CD4-positive, alpha-beta T cell treated with Interleukin-6 for 4 hours (primary cell): ENCODE measurements at places on chromosomes 4 and X.
A peak's percentile ranks its signal among the peaks of the same experiment; 100 is the strongest.

DNA sequence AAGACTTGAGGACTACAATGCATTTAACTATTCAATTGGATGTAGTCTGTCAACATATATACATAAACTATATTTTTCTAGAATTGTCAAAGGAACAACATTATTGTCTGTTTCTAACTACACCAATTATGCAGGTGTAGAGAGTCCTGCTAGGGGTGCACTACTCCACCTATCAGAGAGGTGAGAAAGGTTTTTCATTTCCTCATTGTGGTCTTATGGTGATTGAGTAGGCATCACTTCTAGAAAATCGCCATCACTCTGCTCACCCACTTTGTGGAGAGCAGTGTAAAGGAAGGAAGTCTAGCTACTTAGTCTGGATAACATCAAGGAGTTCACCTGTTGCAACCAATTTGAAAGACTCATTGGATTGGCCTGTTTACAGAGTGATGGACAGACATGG lies 4.4 kb upstream of the ADH1C start:
- DNase-seq: no peak

DNA sequence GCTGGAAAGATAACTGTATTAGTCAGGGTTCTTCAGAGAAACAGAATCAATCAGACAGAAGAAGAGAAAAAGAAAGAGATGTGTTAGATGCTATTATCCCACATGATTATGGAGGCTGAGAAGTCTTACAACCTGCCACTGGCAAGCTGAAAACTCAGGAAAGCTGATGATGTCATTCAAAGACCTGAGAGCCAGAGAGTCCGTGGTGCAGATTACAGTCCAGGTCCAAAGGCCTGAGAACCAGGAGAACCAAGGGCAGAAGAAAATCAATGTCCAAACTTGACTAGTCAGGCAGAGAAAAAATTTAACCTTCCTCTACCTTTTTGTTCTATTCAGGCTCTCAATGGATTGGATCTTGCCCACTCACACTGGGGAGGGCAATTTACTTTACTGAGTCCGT lies 172.5 kb downstream of the QDPR start:
- no peak for DNase-seq

DNA sequence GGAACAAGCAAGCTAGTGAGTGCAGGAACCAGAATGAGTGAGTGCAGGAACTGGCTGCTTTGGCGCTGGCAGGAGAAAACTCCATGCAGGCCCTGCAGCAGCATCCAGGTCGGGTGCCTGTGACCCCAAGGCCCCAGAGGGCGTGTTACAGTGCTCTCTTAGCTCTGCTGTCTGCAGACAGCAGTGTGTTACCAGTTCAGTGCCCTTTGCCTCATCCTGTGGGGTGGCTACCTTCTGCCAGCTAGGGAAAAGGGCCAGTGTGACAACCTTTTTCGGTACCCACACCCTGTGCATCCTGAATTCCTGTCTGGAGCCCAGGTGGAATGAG lies 202.3 kb upstream of the SMIM31 start:
- DNase-seq: no peak

DNA sequence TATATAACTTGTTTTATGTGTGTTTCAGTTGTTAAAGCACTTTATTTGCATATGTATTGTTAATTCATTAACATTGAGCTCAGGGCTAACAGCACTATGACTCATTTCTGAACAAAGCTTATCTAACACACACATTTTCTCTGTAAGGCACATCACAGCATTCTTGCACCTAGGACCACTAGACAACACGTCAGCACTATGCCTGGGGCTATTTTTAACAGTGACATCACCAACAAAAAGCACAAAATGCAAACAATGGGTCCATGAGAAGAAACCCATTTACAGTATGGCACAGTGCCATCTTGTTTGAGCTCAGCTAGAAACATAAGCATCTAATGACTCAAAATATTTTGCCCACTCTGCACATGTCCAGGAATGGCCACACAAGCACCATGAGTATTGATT lies 124.4 kb downstream of the RELL1 start:
- DNase-seq: no peak

- peak; percentile 51 for DNase-seq
Observed at GRCh38 chrX:136747003-136747986, 33.4 kb downstream of the ARHGEF6 start.

- peak; percentile 12 for DNase-seq
Observed at GRCh38 chrX:40581336-40581920, 658 bp downstream of the ATP6AP2 start.

GRCh38 chr4:147865926-147866325 lies 134.0 kb downstream of the ARHGAP10 start:
- no peak for DNase-seq

DNA sequence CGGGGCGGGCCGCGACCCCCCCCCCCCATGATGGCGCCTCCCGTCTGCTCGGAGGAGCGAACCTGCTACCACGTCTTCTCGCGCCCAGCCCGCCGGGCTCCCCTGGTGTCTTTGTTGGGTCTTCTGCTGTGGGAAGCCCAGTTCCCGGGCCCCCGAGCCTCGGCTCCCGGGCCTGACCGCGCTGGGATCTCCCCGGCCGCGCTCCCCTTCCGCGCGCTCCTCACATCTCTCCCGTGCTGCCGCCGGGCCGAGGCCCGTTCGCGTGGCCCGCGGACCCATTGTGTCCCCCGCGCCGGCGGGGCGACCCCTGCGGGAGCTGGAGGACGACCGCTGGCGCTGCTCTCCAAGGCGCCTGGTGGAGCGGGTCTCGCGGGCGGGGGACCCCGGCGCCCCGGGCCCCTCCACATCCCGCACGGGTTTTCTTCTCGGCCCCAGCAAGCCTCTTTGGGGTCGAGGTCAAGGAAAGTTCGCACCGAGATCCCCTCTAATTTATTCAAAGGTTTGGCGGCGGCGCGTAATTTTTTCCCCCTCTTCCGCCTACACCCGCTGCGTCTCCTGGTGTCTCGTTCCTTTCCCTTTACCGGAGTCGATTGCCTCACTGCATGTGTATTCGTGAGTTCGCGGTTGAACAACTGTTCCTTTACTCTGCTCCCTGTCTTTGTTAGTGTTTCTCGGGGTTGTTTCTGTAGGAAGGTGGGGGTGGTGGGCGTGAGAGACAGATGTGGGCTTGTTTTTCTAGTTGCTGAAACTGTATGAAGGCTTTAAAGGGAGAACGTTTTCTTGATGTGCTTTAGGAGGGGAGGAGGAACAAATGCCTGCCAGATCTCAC lies 770 bp downstream of the SMAD1 start:
- peak; percentile 26 for DNase-seq

DNA sequence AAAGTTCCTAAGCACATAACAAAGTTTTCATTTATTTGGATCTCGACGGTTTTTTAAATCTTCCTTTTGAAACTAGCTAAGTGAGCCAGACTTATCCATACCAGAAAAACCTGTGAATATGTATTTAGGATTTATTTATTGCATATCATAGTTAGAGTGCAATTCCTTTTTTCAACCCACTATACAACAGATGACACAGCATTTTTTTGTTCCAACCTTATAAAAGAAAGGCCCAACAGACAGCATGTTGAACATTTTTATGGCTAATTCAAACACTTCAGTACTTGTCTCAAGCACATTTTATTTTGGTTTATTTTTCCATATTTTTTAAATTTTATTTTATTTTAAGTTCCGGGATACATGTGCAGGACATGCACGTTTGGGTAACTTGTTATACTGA lies 15.1 kb upstream of the RNF128 start:
- no peak for DNase-seq
